ENCODE measurements at places on chromosomes 2 and 18.

- no peak for DNase-seq
Measured at GRCh38 chr2:161422816-161423403, 6.8 kb downstream of the TBR1 start.

- DNase-seq, result no peak
Measured at GRCh38 chr18:51151568-51152511, 45.6 kb downstream of the MEX3C start.

DNA sequence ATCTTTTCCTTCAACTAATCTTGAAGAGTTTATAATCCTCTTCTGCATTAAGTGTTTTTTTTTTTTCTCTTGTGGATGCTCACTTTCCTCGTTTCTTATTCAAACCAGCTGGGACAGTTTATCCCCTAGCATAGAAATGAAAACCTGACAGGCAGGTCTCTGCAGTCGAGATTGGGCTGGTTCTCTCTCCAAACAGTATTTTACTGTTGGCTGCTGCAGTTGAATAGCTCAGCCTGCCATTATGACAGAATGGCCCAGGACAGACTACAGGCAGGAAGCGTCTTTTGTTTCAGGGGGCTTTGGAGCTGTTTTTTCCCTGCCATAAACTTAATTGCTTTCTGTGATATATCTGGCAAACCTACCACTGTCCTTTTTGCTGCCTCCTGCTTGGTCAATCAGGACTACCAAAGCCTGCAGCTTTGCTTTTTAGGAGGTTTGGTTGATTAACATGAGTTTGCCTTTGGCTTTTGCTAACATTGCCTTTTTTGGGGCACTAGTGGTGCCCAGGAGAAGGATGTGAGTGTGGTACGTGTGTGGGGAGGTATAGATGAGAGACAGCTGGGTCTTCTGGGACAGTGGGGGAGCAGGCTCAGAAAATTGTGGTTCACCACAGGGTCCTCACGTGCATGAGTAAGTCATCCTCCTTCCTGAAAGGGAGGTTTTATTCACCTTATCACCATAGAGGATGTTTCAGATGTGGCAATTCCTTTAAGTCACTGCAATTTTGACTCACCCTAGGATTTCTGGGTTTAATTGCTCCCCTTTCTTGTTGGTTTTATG is 128.7 kb downstream of the LYPD6B start:
- no peak for DNase-seq

GRCh38 chr2:24919506-24920097 is 435 bp downstream of the ADCY3 start:
- DNase-seq, result no peak

DNA sequence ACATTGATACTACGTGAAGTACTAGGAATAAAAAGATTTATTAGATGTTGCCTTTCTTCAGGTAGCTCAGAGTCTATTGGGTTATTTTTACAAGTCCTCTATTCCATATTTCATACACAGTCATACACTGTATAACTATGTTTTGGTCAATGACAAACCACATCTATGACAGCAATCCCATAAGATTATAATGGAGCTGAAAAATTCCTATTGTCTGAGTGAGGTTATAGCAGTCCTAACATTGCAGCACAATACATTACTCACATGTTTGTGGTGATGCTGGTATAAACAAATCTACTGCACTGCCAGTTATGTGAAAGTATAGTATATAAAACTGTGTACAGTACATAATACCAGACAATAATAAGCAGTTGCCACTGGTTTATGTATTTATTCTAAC is 595.1 kb downstream of the MBD2 start:
- DNase-seq, result no peak

DNA sequence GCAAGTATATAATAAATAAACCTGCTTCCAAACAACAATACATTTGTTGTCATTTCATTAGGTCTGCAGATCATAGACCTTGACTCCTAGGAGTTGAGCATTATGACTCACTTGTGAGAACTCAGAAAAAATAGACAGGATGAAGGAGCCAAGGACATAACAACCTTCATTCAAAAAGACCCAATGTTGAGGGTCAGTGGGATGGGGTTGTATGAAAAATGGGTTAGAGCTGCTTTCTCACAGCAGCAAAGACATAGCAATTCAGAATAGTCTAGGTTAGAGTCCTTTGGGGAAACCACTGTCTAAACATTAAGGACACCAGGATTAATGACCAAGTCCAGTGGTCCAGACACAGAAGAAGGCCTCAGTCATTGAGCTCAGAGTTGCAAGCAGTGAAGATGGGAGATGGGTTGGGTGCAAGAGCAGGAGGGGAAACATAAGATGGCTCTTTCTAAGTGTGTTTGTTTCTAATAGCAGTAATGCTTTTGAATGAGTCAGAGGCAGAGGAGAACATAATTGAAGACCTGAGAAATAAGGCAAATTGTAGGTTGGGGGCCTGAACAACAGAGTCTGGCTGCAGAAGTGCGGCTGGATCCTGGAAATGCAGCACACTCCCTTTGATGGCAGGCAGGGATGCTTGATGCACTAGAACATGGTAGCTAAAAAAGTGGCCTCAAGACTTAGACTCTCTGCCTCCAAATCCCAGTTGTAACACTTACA is 3.7 kb upstream of the SERPINB10 start:
- DNase-seq, result no peak

- DNase-seq, result no peak
Measured at GRCh38 chr2:188475945-188476344, 184.3 kb downstream of the GULP1 start.

- DNase-seq, result no peak
Measured at GRCh38 chr2:240987588-240987987, 10.8 kb upstream of the SNED1 start.

DNA sequence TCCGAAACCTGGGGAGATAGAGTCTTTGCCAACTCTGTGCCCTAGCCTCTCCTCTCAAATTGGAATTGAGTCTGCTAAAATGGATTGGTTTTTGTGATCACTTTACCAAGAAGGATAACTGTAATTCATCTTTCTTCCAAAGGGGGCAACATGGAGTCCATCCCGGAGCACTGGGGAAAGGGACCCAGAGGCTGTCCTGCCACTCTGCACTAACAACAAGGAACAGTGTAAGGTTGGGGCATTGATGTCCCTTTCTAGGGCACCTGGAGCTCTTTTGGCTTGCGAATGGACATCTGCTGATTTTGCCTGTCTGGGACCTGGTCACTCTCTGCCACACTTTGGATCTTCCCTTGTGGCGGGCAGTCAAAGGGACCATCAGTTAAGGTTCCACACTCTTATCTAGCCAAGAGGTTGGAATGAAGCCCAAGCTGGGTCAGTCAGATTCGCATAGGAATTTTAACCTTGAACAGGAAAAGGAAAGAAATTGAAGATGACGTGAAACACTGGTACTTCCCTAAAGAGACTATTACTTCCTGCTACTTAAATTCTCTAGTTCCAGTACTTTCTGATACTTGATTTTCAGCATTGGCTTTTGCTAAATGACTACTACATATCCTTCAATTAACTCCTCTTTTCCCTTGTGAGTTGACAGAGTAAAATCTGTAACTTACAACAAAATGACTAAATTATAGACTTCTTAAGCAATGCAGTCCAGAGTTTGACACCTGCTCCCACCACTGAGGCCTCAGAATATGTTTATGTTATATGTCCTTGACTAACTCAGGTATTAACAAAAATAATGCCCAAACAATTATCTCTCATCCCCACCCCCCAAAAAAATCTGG is 64.7 kb upstream of the KLF7 start:
- no peak for DNase-seq

DNA sequence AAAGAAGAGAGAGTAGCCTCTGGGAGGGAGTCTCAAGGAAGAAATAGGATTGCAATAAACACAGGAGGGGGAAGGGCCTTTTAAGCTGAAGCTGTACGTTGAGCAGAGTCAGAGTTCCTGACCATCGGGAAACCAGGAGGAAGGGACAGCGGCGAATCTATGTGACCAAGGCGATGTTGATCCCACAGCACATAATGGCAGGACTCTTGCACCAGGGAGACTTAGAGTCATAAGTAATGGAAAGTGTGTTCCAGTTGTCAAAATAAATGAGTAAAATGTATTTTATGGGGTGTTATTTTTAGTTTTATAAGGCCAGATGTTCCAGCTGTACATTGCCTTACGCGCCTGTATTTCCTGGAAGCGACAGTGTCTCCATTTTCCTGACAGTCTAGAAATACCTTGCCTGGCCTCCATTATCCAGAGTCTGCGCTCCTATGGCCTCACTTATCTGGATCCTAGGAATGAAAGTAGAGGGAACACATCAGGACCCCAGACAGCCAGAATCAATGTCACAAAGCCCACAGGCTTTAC is 152.8 kb upstream of the COPS8 start:
- no peak for DNase-seq

GRCh38 chr2:101753720-101754490 is 56.4 kb downstream of the MAP4K4 start:
- DNase-seq, result no peak

DNA sequence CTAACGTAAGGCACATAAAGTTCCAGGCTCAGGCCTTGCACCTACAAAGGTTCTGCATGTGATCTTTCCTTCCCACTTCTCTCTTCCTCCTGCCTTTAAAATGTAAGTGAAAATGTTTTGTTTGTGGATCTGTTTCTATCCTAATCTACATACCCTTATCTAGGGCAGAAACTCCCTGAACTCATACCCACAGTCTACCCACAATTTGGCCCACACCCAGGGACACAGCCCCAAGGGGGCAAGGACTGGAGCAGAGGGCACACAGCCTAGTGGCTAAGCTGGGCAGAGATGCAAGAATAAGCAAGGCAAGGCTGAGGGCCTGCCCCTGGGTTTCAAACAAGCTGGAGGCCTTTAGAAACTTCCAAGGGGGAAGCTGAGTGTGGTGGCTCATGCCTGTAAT is 71.0 kb downstream of the HS1BP3 start:
- DNase-seq, result no peak

Data from Panc1 (cell line).